ENCODE measurements at places on chromosomes 2 and 18. TPM values are rescaled to one million over a fixed set of nuclear protein-coding genes. Genes with fewer than 3 reads are reported as not detected.
A peak's percentile ranks its signal among the peaks of the same experiment; 100 is the strongest.

COL3A1 gene
- polyA plus RNA-seq, result 1,421 TPM

MRPL53 gene
- polyA plus RNA-seq, result 67.9 TPM

MTCL1 gene
- 21.8 TPM for polyA plus RNA-seq

DHRS9 gene
- 1.6 TPM for polyA plus RNA-seq

SP9 gene
- polyA plus RNA-seq, result not detected

HOXD8 gene
- polyA plus RNA-seq, result 239 TPM

LOXHD1 gene
- 0.69 TPM for polyA plus RNA-seq

NOSTRIN gene
- 36.1 TPM for polyA plus RNA-seq

KYNU gene
- 8.7 TPM for polyA plus RNA-seq

- no peak for DNase-seq
Observed at GRCh38 chr2:237638176-237638575, 10.8 kb downstream of the LRRFIP1 start.

GRCh38 chr18:7821784-7822183, 254.7 kb downstream of the PTPRM start:
- no peak for DNase-seq

DNA sequence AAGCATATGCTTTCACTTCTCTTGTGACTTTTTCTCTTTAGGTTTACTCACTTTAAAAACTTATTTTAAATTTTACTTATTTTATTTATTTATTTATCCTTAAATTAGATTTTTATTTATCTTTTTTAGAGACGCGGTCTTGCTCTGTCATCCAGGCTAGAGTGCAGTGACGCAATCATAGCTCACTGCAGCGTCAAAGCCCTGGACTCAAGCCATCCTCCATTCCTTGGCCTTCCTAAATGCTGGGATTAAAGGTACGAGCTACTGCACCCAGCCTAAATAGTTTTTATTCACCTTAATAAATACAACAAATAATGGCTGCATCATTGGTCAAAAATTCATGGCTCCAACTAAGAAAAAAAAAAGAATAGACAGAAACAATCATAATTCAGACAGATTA, 415.7 kb upstream of the FIGN start:
- no peak for DNase-seq

DNA sequence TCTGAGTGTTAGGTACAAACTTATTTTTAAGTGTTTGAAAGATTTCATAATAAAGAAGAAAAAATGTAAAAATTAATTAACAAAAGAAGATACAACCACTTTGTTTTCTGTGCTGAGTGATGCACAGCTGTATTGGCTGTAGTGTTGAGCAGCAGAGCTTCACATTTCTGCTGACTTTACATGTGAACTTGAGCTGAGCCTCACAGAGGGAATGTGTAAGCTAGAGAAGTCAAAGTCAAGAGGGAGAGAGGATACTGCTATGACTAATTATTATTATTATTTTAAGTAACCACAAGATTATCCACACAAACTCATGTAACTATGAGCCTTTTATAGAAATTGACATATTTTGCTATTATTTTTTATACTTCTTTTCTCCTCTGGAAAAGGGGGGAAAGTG, 159.1 kb upstream of the ZSWIM2 start:
- DNase-seq, result no peak

- no peak for DNase-seq
Observed at GRCh38 chr2:65064728-65065552, 8.7 kb downstream of the CEP68 start.

DNA sequence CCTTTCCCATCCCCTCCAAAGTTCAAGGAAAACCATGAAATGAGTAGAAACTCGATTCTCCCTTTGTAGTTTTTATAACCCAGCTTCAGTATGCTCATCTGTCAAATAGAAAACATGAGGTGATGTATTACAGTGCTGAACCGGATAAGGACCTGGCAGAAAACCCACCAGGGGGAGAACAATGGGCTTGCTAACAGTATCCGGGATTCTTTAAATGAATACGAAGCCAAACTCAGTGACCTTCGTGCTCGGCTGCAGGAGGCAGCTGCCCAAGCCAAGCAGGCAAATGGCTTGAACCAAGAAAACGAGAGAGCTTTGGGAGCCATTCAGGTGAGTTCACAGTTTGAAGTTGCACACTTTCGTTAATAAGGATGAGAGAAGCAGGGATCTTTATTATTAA, 113.6 kb upstream of the TTC39C start:
- peak; percentile 11 for DNase-seq

DNA sequence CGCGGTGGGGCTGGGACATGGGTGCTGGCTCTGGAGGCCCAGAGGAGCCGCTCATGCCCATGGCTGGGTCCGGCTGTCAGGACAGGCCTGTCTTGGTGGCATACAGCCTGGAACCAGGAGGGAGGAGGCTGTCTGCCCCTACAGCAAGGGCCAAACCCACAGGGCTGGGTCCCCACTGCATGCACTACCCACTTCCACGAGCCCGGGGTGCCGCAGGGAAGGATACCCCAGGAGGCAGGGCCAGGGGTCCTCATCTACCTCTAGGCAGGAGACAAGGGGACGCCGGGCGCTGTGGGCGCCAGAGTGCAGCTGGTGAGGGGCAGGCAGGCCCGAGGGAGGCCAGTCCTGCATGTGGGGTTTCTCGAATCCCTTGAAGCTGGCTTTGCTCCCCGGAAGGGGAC, 95.1 kb upstream of the GPC1 start:
- DNase-seq, result no peak

DNA sequence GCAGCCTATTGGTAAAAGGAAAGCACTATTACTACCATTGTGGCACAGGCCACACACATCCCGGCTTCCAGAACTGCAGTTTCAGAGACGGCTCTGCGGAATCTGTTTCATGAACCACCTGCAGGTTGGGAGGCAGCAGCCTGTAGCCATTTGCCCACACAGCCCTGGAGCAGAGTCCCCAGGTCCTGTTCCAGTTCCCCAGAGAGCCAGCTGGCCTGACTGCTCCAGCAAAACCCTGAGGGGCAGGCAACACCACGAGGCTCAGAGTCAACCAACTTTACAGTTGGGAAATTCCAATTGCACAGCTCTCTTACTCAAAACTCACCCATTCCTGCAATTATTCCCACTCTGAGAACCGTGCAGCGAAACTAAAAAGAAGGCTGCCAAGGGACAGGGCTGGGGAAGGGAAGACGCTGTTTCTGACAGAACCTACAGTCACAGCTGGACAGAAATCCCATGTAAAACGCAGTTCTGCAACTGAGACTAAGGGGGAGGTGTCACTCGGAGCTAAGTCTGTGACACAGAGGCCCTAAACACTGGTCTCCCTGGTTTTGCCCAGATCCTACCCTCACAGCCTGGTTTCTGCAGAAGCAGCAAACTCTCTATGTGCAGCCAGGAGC, 219.4 kb downstream of the TMEM163 start:
- no peak for DNase-seq

- DNase-seq, result no peak
Observed at GRCh38 chr2:201918616-201919307, 112.4 kb downstream of the CDK15 start.

DNA sequence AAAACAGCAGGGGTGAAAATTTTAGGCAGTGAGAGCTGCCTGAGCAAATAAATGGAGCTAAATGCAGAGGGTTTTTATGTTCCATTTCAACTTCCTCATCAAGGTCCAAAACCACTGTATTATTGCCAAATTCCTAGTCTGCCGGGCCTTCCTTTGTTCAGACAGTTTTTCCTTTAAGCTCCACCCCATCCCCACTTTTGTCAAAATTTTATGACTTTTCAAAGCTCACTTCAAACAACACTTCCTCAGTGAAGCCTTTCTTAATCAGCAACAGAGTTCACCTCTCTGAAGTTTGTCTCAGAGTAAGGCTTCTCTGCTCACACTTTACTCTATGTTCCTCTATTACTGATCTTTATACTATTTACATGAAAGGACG, 81.3 kb downstream of the CERKL start:
- DNase-seq, result no peak

GRCh38 chr18:70074116-70074515, 126.4 kb upstream of the CD226 start:
- no peak for DNase-seq

GRCh38 chr18:3799515-3799914, 349.5 kb downstream of the TGIF1 start:
- no peak for DNase-seq

GRCh38 chr2:195238379-195238778, 418.6 kb upstream of the SLC39A10 start:
- DNase-seq, result no peak

- DNase-seq, result no peak
Observed at GRCh38 chr2:179024445-179024844, 25.5 kb downstream of the CCDC141 start.

GRCh38 chr2:88320076-88320773, 132.3 kb downstream of the FOXI3 start:
- DNase-seq, result no peak

GRCh38 chr2:82641598-82642180, 1817.4 kb downstream of the SUCLG1 start:
- DNase-seq, result no peak

- no peak for DNase-seq
Observed at GRCh38 chr18:58190842-58191530, 147.0 kb downstream of the NEDD4L start.

- no peak for DNase-seq
Observed at GRCh38 chr2:178238154-178238521, 43.8 kb downstream of the OSBPL6 start.

DNA sequence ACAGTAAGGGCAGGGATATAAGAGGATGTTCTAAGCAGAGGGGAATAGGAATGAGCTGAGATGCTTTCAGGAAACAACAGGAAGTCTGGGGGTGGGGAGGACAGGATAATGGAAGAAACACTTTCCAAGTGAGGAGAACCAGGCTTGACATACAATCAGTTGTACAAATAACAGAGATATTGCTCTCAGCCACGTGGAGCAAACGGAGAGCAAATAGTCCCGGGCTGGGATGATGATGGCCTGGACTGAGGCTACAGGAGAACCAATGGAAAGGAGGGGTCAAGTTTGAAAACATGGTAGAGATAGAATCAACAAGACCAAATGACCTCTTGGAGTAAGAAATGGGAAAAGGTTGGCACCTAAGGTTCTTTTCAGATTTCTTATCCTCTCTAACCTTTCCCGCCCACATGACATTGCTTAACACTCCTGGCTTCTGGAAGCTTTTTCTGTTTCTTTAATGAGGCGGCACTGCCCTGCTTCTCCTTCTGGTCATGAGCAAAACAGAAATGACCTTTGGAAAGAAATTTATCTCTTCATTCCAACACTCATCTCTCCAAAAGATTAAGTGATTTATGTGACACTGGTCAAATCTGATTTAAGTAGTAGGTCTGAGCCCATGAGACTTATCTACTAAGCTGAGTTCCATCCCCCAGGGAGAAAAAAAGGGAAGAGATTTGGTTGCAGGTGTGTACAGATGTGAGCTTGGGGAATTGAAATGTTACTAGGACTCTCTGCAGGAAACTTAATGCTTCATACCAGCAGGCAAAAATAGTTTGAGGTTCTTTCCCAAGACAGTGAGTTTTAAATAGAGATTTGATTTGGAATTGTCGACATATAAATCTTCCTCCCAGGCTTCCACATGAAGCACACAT, 442.9 kb upstream of the HNRNPA3 start:
- no peak for DNase-seq

DNA sequence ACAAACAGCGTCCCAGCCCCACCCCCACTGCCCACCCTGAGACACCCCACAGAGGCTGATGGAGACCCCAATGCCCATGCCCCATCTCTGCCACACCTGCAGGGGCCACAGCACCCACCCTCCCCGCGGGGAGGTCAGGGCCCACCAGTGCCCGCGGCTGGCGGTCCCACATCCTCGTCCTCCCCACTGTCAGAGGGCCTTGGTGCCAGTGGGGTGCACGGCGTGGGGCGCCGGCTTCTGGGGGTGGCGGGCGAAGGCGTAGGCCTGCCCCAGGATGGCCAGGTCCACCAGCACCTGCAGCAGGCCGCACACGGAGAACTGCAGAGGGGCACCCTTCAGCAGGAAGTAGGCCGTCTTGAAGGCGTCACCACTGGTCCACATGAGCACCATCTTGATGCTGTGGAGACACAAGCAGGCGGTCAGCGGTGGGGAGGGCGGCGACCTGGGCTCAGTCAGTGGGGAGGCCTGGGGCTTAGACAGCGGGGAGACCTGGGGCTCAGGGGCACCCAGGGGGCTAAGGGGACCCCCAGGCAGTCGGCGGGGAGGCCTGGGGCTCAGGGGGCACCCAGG, 47.6 kb downstream of the SLC66A2 start:
- no peak for DNase-seq

DNA sequence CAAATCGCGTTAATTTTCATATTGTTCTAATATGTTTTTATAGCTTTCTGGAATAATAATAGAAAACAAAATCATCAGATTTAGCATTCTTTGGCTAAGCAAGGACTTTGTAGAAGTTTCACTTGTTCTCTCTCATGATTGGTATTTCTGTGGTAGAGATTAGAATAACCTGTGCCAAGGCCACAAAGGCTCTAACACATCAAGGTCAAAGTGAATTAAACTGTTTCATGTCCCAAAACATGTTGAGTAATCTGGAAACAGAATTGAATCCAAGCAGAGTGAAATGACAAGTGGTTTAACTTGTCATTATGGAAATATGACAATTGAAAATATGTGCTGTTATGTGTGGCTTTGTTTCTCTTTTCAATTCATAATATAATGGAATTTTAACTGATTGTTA, 617.4 kb downstream of the CCDC85A start:
- no peak for DNase-seq

GRCh38 chr2:218312267-218312756, 20.0 kb upstream of the TMBIM1 start:
- no peak for DNase-seq

- DNase-seq, result no peak
Observed at GRCh38 chr18:75135158-75135725, 73.7 kb downstream of the PTGR3 start.

GRCh38 chr2:204748286-204748685, 203.0 kb downstream of the PARD3B start:
- DNase-seq, result no peak

GRCh38 chr18:79855147-79855933, 57.6 kb downstream of the KCNG2 start:
- no peak for DNase-seq

DNA sequence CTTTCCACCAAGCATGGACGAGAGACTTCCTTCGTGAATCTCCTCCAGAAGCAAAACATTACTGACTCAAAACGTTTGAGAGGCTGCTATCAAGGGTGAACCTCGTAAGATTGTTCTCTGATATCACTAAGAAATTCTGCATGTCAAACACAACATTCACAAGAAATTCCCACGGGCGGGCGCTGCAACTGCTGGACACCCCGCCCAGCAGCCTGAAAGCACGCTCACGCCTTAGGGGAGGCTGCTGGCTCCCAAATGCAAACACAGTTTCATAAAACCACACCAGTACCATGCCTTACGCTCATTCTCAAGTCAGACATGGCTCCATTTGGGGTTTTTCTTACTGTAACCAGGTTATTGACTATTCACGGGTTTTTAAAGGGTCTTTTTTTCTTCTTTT, 39.0 kb downstream of the MBP start:
- no peak for DNase-seq

DNA sequence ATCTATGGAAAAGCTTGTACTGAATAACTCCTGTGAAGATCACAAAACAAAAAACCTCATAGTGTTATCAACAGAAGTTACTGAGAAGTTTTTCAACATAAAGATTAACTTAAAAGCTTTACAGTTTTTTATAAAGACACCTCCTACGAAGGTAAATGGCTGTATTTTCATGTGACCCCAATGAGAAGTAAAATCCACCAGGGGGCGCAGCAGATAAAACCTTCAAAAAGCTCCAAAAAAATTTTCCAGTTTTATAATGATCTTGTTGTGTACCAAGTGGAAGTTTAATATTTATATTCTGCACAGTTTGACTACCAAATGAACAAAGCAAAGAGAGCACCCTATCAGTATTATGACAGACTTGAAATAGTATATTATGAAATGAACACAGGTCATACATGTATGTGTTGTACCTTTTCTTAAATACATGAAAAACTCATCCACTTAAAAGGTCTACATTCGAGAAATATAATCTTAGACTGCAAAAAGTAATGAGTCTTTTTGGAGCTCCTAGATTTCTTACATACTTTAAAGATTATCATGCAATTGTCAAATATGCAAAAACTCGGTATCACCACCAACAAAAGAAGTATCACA, 38.5 kb downstream of the PNO1 start:
- DNase-seq, result peak; percentile 34

Data from right renal pelvis (tissue), 4 donors.